Activated CD8-positive, alpha-beta memory T cell treated with anti-CD3 and anti-CD28 coated beads for 4 hours (primary cell): ENCODE measurements at places on chromosomes 4 and X.

DNA sequence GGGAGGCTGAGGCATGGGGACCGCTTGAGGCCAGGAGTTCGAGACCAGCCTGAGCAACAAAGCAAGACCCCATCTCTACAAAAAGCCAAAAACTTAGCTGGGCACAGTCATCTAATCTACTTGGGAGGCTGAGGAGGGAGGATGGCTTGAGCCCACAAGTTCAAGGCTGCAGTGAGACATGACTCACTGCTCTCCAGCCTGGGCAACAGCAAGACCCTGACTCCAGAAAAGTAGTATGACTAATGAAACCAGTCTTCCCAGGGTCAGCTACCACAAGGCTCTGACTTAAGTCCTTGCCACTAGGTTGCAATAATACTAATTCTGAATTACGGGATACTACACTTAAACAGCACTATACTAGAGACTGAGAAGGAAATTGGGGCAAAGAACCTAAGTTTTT is 33.1 kb downstream of the ERVMER34-1 start:
- no peak for DNase-seq

- no peak for DNase-seq
Measured at GRCh38 chrX:9189286-9189685, 155.4 kb upstream of the FAM9B start.

DNA sequence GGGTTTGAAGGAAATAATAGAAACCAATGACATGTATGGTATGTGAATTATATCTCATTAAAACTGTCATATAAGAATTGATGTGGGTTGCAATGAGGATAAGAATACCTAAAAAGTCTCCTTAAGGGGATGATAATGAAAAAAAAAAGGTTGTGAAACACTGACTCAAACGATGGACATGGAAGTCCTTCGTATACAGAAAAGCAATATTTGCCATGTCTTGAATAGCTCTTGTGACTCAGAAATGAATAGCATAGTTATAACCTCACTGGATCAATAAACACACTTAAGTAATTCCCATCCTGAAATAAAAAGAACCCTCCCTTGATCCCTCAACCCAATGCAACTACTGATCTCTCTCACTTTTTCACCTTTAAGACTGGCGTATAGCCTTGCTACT is 89.7 kb downstream of the OPHN1 start:
- DNase-seq = no peak

DNA sequence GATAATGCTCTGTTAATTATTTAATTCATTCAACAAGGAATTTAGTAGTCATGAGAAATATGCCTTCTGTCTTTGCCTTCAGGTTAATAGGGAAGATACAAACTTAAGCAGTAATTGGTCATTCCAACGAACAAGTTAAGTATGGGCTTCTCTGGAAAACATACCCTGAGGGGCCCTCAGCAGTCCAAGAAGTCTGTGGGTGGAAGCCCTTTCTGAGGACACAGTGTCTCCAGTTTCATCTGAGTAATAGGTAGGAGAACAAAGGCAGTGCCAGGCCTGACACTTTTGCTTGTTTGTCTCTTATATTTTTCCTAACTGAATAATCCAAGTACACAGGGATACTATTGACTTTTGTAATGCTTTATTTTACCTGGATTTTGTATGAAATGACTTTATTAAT is 262.5 kb downstream of the FBXW7 start:
- no peak for DNase-seq

GRCh38 chr4:22686141-22686540 is 6.6 kb upstream of the GBA3 start:
- no peak for DNase-seq

- DNase-seq = no peak
Measured at GRCh38 chr4:33218238-33218637, 2498.1 kb downstream of the PCDH7 start.

GRCh38 chrX:152926923-152927322 is 29.1 kb downstream of the ZNF185 start:
- DNase-seq = no peak

- DNase-seq = no peak
Measured at GRCh38 chr4:40305328-40306170, 29.6 kb upstream of the CHRNA9 start.

GRCh38 chr4:102477657-102478056 is 23.5 kb upstream of the NFKB1 start:
- no peak for DNase-seq

DNA sequence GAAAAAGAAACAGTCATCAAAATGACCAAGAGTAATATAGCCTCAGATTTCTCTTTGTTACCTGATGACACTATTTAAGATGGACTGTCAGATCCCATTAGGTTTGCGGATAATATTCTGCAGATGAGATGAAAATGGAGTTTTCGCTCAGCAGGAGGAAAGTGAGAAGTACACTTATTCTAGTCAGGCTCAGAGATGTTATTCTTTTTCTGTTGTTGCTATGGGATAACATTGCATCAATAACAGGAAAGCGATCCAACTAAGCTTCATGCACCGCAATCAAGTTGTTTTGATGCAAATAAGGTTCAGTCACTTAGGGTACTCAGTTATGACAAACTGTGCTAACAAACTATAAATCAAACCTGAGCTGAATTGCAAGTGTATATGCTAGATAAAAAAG is 415.0 kb downstream of the CCSER1 start:
- DNase-seq = no peak

DNA sequence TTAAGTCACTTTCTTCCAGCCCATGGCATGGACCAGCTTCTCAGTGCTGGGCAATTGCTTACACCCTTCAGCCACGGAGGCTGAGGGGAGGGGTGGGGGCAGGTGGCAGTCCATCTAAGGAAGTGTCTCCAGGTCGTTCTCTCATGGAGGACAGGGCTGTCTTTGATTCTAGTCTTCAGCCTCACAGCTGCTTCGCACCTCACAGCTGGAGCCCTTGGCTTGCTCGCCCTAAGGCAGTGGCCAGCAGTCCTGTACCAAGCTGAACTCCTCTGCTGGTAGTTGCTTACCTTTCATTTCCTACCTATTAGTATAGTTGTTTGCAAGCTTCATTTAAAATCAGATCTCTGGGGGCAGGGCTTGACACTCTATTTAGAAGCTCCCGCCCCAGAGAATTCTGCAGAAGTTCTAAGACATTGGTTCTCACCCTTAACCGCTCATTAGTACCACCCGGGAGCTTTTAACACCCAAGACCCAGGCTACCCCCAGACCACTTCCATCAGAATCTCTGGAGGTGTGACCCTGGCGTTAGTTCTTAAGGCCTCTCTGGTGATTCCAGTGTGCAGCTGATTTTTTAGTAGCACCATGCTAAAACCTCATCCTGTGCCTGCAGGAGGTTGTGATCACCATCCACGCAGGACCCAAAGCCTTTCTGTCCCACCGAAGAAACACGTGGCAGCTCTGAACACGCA is 386.8 kb downstream of the UNC5C start:
- no peak for DNase-seq

- no peak for DNase-seq
Measured at GRCh38 chr4:15765910-15766697, 12.0 kb upstream of the CD38 start.

GRCh38 chr4:124279741-124280140 is 432.8 kb downstream of the ANKRD50 start:
- DNase-seq = no peak
